NCI-H69 (cell line): ENCODE measurements at places on chromosomes 2 and 18.

GRCh38 chr18:79853993-79854364, 56.2 kb downstream of the KCNG2 start:
- DNase-seq: no peak

GRCh38 chr2:44934983-44935728, 6.3 kb upstream of the SIX3 start:
- peak; percentile 85 for DNase-seq

DNA sequence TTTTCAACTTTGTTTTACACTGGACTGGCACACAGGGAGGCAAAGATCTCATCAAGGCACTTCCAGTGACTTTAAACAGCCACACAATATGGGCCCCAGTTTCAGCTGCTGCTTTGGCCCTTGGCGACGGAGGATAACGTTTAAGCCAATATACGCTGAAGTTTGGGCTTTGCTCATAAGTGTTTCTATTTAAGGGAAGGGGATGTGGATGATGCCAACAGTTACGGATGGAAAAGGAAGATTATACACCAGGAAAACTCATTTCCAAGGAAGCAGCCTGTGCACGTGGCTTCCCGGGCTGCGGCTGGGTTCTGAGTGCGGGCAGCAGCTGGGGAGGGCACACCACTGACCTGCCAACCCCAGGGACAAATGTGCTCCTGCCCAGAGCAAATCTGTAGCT, 151.1 kb downstream of the SH3BP4 start:
- no peak for DNase-seq

GRCh38 chr2:68911246-68911645, 40.0 kb upstream of the BMP10 start:
- no peak for DNase-seq

GRCh38 chr2:156864753-156865152, 392.8 kb upstream of the GALNT5 start:
- DNase-seq: no peak

DNA sequence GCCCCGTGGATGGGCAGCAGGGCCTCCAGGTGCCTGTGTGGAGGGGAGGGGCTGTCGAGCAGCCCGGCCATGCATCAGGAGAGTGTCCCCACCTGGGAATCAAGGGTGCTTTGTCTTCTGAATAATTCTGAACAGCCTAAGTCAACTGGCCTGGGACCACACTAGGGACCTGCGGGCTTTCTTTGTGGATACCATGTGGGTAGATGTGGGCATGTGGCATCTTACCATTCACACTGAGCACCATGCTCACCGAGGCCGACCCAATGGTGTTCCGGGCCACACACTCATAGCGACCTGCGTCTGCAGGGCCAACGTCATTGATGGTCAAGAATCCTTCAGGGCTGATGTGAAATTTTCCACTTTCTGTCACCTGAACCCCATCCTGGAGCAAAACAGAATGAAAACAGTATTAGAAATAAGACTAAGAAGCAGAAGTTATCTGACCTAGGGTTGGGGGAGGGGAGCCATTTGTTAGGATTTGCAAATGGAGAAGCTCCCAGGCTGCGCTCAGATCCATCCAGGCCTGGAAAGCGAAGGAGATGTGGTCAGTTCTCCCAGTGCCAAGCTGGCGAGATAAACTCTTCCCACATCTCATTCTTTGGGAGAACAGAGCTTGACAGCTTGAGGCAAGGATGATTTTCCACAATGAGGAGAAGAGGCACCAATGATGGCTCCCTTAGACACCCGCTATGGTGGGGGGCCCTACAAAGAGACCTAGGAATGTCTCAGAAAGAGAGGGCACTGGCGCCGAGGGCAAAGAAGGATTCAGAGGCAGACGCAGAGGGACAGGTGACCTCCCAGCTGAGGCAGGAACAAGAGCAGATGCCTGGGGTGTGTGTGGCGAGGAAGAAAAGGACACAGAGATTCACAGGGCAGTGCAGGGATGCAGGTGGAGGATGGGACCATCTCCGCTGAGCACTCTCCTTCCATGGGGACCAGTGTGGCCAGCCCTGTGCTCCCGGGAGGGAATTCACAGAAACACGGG, 83.4 kb downstream of the PXDN start:
- no peak for DNase-seq

DNA sequence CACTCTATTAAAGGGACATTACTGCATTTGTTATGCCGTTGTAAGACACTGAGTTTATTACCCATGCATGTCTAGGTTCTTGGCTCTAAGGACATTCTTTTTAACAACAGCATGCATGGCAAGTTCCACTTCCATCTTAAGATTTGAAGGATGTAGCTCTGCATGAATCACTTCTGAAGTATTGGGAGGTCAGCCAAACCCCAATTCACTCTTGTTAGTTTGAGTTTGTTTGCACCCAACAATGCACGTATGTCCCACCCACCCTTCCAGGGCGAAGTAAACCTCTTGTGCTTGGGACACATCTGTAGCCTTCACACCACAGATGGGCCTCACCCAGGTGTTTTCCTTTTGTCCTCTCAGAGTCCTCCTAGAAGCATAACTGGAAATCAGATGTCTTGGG, 5.6 kb upstream of the LAMA3 start:
- no peak for DNase-seq

DNA sequence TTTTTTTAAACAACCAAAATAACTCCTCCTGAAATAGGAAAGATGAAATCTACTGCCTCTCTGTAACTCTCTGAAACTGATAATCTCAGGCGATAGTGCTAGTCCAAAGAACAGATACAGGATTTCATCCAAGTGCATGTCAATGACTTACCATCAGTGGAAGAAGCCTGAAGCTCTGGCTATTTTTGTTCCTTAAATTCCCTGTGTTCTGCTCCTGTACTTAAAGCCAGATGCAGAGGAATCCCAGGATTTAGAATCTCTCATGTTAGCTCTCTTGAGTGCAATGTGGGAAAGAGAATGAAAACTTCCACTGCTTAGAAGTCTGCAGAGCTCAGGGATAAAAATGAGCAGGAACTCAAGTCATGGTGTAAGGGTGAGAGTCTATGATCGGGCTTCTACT, 291.9 kb downstream of the TCF4 start:
- DNase-seq: no peak

DNA sequence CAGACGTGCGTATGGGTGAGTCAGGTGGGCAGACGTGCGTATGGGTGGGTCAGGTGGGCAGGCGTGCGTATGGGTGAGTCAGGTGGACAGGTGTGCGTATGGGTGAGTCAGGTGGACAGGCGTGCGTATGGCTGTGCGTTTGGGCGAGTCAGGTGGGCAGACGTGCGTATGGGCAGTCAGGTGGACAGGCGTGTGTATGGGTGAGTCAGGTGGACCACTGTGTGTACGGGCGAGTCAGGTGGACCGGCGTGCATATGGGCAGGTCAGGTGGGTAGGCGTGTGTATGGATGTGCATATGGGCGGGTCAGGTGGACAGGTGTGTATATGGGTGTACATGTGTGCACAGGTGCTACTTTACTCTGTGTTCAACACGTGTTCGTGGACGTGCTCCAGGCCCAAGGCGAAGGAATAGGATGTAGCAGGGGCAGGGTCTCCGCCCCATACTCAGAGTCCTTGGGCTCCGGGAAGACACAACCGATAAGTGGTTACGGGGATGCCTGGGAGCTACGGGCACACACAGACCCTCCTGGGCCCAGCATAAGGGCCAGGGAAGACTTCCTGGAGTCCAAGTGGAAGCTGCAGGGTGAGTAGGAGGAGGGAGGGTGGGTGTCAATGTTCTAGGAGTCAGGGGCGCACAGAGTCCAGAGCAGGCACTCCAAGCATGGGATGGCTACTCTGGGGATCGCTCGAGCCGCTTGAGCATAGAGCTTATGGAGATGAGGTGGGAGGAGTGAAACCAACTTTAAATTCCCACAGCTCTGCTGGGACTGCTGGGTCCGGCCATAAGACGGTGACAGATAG, 27.1 kb upstream of the KLF11 start:
- DNase-seq: no peak

GRCh38 chr2:120341977-120342376, 4.0 kb upstream of the INHBB start:
- DNase-seq: no peak

DNA sequence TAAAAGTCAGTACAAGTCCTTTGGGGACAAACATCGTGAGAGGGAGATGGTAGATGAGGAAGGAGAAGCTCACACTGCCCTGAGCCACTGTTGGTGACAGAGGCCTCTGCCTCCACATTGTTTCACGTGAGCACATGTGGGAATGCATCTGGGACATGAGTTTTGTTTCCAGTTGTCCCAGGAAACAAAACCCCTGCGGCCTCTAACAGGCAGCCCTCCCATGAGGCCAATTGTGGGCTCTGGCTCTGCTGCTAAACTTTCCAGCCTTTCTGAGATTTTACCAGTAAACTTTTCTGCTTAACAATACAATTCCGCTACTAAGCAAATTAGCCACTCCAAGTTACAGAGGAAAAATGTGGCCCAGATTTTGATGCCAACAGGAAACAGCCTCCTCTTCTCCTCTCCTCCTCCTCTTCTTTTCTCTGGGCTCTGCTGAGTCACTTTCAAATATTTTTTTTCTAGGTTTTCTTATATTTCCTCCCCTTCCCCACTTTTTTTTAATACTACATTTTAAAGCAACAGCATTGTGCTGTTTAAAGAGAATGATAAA, 23.4 kb upstream of the LRRC30 start:
- no peak for DNase-seq

DNA sequence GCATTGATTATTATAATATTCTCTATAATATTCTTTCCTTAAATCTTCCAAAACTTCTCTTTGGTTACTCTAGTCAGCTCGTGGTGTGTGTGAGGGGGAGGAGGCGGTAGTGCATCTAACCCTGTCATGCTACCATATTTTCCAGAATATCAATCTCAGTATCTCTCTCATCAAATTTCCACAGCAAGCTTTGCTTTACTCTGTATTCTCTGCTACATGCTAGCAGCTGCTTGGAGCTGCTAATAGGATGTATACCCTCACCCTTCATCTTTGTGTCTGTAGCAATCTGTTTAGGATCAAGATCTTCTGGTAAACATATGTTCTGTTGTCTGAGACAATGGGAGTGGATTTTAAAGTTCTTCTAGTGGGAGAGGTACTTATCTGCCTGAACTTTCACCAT, 303.8 kb upstream of the KLHL14 start:
- no peak for DNase-seq

- no peak for DNase-seq
These were observed 133.0 kb downstream of the MYO3B start for GRCh38 chr2:170310876-170311502.

- no peak for DNase-seq
These were observed 65.1 kb downstream of the TIMM21 start for GRCh38 chr18:74213429-74213828.

- DNase-seq: no peak
These were observed 675.1 kb upstream of the SYT4 start for GRCh38 chr18:43952398-43952797.

GRCh38 chr2:98040331-98040939, 44.7 kb upstream of the TMEM131 start:
- no peak for DNase-seq

DNA sequence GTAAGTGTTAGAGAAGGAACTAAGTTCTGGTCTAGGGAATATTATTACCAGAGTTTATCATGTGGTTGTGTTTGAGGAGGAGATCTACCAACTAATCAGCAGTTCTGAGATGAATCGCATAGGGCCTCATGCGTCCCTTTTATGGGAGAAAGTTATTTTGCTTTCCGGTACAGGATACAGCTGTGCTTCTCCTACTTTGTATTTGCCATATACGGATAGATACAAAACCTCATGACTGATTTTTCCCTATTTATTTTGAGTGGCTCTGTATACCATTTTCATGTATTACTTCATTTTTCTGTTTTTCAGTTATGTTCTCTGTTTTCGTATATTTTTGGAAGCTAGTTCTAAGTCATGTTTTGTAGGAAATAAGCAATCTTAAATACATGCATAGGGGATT, 66.8 kb downstream of the ACSL3 start:
- no peak for DNase-seq

GRCh38 chr18:64403784-64404503, 255.1 kb upstream of the LINC00305 start:
- no peak for DNase-seq

- DNase-seq: no peak
These were observed 239.6 kb downstream of the TDRD15 start for GRCh38 chr2:21363364-21363763.

DNA sequence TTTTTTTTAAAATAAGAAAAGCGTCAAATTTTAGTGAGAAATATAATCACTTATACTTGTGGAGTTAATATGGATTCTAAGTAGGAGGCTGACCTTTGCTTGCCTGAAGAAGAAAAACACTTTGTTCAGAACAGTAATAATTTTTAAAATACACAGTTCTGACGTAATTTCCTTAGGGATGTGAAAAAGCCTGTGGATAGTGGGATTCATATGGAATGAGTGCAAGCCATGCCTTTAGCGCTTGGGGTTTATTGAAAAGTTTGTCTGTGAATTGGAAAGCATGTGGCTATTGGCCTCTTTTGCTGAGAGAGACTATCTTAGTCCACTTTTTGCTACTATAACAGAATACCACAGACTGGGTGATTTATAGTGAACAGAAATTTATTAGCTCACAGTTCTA, 151.3 kb downstream of the CCDC85A start:
- DNase-seq: no peak

- DNase-seq: peak; percentile 5
These were observed 31.9 kb upstream of the EML6 start for GRCh38 chr2:54691445-54692135.

DNA sequence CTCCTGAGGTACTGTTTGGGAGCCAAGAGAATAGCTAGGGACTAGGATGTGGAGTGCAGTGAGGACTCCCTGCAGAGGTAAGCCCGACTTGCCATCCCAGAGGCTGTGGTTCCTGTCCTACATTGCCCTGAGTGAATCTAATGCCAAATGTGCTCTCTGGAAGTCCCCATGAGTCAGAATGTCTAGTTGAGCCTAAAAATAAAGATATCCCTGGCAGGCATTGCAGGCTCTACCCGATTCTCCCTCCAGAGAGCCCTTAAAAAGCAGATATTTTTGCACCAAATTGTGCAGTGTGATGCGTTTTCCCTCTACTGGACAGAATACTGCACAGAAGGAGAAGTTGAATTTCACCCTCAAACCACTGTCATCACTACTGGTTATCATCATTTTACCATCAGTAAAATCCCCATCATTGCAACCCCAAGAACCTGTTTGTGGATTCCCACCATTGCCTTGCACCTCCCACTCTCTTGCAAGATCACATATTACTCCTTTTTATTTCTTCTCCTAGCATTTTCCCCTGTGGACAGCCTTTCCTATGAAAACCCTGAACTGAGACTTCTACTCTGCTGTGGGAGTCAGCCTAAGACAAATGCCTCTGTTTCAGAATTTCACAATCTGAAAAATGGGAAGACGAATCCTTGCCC, 98.0 kb downstream of the MARCHF4 start:
- no peak for DNase-seq
